ENCODE measurements at places on chromosomes 1 and 21. TPM values are rescaled to one million over a fixed set of nuclear protein-coding genes. Genes with fewer than 3 reads are reported as not detected.

DNA sequence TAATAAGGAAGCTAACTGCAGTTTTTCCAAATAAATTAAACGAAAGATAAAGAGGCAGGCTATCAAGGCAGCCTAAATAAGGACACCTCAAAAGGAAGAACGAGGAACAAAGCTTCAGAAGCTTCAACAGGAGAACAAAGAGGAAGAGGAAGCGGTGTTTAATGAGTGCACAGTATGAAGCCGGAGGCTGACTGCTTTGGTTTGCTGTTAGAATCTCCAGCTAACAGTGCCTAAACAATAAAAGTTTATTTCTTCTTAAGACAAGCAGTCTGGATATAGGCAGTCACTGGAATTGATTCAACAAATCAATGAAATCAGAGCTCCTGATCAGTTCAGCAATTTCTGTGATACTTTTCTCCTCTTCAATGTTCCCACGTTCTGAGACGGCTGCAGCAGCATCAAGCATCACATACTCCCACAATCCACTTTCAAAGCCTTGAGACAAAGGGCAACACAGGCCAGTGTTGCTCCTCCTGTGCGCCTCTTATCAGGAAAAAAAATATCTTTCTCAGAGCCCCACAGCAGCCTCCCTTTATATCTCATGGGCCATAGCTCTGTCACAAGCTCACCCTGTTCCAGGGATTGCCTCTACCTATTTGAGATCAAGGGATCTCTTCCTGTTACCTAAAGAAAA, 365.6 kb upstream of the ST6GALNAC5 start:
- H3K4me3 ChIP-seq: no peak overlapping the region
- no peak for DNase-seq
- H3K4me1 ChIP-seq: no peaks in the 10 kb centered on the region
- H3K36me3 ChIP-seq: no peaks in the 10 kb centered on the region
- H3K27ac ChIP-seq: no peak overlapping the region

DNA sequence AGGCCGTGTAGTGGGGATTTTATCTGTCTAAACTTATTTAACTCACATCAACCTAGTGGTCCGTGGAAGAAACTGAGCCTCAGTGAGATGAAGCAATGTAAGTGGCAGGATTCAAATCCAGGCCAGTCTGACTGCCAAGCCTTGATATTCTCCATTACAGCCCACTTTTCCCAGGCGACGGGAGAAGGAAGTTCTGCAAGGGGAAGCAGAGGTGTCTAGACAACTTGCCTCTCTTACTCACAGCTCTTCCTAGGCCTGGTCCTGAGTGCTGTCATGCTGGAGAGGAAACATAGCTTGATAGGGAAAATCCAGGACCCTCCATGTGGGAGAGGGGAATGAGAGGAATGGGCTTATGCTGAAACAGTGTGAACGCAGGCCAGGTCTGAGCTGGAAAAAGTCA, 9.1 kb downstream of the CTSE start:
- no peaks in the 10 kb centered on the region for H3K27me3 ChIP-seq
- no peak overlapping the region for H3K4me3 ChIP-seq
- no peaks in the 10 kb centered on the region for H3K4me1 ChIP-seq
- no peak for DNase-seq
- no peak overlapping the region for H3K27ac ChIP-seq

DNA sequence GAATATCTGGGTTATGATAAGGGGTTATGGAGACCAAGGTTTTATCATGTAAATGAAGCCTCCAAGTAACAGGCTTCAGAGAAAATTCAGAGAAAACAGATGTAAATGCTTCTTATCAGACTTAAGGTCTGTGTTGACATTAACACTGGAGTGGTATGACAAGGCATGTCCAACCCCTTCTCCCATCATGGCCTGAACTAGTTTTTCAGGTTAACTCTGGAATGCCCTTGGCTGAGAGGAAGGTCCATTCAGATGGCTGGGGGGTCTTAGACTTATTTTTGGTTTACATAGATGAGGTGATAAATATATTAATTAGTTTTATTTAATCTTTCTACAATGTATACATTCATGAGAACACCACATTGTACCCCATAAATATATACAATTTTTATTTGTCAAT, 399.6 kb downstream of the TBX15 start:
- H3K4me3 ChIP-seq: no peak overlapping the region
- H3K4me1 ChIP-seq: no peaks in the 10 kb centered on the region
- no peaks in the 10 kb centered on the region for H3K36me3 ChIP-seq
- no peaks in the 10 kb centered on the region for H3K27me3 ChIP-seq

DNA sequence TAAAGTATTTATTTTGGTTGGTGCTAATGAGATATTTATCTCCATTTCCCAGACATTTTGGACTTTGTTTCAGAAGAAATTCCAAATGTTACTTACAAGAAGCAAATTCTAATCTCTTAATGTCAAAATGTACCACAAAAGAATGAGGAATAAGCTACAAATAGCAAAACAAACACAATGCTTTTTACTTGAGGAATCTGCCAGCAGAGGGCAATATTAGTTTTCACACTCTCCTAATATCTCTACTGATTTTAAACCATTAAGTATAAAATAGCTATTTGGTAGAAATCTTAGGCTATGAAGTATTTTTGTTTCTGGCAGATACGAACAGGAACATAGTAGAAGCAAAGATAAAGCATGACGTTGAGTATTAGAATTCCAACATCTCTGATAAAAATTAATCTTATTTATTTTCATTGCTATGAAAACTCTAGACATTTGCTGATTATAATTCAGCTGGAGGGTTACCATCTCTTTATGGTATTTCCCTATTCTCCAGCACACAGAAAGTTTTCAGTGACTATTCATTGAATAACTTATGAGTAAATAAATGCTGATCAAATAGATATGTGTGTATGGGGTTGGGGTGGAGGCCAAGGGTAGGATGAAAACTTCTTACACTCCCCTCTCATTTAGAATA, 13.4 kb upstream of the HMCN1 start:
- H3K27me3 ChIP-seq: no peaks in the 10 kb centered on the region
- H3K4me3 ChIP-seq: no peak overlapping the region
- no peak overlapping the region for H3K27ac ChIP-seq
- H3K36me3 ChIP-seq: no peaks in the 10 kb centered on the region

DNA sequence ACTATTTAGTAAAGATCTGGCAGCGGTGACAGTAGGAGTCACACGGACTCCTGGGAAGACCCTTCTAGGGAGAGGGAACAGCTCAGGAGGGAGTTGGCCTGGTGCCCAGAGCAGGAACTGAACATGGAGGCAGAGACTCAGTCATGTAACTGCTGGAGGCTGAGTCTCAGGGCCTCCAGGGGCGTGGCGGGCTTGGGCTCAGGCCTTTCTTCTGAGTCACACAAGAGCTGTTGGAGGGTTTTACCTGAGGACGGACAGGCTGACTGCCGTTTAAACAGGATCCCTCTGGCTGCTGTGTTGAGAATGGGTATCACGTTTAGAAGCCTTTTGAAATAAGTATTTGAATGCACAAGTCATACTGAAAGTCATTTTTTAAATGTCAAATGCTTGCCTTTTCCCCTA, 7.2 kb upstream of the ETS2 start:
- H3K27me3 ChIP-seq: no peaks in the 10 kb centered on the region
- H3K36me3 ChIP-seq: no peaks in the 10 kb centered on the region
- no peaks in the 10 kb centered on the region for H3K4me1 ChIP-seq

- H3K4me3 ChIP-seq: no peak overlapping the region
- no peaks in the 10 kb centered on the region for H3K27me3 ChIP-seq
- DNase-seq: no peak
- H3K27ac ChIP-seq: no peak overlapping the region
These were observed 3.8 kb upstream of the MUL1 start for GRCh38 chr1:20511518-20512428.

- no peak overlapping the region for H3K4me3 ChIP-seq
- no peak overlapping the region for H3K27ac ChIP-seq
- H3K27me3 ChIP-seq: no peaks in the 10 kb centered on the region
- no peaks in the 10 kb centered on the region for H3K4me1 ChIP-seq
These were observed 47.5 kb downstream of the CBS start for GRCh38 chr21:43027846-43028731.

DNA sequence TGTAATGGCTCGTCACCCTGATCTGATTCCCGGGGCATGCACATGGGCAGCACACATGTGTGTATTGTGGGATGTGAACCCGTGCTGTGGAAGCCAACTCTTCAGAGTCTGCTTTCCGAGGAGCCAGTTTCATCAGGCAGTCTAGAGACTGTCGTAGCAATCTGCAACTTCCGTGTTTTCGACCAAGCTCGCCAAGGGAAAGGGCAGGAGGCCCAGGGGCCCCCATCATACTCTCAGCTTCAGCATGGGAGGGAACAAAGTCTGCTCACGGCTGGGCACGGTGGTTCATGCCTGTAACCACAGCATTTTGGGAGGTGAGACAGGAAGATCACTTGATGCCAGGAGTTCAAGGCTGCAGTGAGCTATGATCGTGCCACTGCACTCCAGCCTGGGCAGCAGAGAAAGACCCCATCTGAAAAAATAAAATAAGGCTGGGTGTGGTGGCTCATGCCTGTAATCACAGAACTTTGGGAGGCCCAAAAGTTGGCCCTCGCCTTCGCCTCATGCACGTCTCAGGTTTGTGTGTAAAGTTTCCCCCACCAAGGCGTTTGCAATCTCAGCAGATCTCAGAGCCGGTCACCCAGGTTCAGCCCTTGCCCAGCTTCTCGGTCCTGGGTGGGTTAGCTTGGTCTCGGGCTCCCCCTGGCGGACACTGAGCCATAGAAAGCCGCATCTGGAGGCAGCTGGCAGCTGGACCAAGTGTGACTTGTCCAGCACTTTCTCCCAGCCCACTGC, 48.5 kb upstream of the SLC25A33 start:
- DNase-seq: peak; percentile 94
- peaks cover 10% of the 10 kb centered on the region for H3K4me1 ChIP-seq
- no peak overlapping the region for H3K27ac ChIP-seq
- no peak overlapping the region for H3K4me3 ChIP-seq
- no peaks in the 10 kb centered on the region for H3K27me3 ChIP-seq

DNA sequence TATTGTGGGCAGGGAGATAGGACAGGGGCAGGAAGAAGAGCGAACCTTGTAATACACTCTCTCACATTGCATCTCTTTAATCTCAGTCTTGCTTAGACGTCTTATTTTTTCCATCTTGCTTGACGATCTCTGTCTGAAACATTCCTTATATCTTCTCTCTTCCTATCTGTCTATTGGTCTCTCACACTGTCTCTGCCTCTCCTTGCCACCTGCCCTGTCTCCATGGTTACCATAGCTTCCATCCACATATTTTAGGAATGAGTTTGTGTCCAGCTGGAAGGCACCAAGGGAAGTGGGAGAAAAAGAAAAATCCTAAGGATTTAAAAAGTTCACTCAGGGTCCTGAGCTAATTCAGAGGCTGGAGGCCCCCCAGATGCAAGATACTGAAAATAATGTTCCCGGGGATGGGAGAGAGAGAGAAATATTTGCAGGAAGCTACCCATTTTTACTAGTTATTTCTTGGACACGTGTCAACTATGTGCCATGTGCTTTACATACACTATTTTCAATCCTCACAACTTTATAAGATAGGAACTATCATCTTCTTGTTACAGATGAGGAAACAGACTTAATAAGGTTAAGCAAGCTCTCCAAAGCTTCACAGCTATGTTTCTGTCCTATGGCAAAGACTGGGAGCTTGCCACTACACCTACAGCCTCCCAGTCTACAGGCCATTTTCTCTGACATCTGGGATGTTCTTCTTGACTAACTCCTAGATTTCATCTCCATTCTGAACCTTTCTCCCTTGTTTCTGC, 933 bp downstream of the ANKRD34A start:
- H3K27me3 ChIP-seq: no peaks in the 10 kb centered on the region
- H3K27ac ChIP-seq: peak overlapping the region; percentile 95
- H3K36me3 ChIP-seq: no peaks in the 10 kb centered on the region
- H3K4me1 ChIP-seq: no peaks in the 10 kb centered on the region
- peak overlapping the region; percentile 70 for H3K4me3 ChIP-seq
- DNase-seq: no peak

DNA sequence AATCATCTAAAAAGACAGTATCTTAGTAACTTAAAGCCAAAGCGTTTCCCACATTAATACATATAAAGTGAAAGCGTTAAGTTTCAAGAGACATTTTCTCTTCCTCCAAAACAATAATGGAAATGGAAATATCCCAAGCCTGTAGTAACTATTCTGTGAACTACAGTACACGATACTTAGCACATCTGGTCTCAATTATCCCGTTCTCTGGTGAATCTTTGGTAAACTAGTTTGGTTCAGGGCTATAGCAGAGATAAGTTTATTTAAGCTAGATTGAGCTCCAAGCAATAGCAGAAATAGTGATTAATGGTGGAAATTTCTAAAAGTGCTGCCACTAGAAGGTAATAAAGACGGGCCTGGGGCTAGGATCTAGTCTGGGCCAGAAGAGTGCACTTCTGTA, 55.2 kb downstream of the PCNX2 start:
- DNase-seq: no peak
- peaks cover 10% of the 10 kb centered on the region for H3K4me1 ChIP-seq
- H3K4me3 ChIP-seq: no peak overlapping the region
- H3K36me3 ChIP-seq: no peaks in the 10 kb centered on the region
- H3K27me3 ChIP-seq: no peaks in the 10 kb centered on the region

DNA sequence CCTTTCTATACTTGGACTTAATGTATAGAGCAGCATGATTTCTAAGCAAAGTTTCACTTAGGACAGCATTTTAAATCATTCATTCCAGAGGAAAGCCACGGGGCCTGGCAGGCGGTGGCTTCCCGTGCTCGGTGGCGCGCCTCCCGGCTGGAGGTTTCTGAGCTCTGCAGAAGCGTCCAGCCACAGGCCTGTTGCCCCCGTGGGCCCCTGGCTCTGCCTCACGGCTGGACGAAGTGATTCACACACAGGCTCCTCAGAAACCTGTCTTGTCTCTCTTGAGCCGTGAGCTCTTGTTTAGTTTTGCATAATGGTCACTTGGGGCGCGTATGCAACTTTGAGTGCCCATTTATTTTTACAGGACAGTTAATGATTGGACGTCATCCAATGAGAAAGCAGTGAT, 22.1 kb upstream of the DIP2A start:
- no peaks in the 10 kb centered on the region for H3K4me1 ChIP-seq
- peaks cover 36% of the 10 kb centered on the region for H3K36me3 ChIP-seq
- no peaks in the 10 kb centered on the region for H3K27me3 ChIP-seq
- no peak for DNase-seq
- H3K27ac ChIP-seq: no peak overlapping the region

GRCh38 chr1:195697130-195697529, 911.1 kb downstream of the KCNT2 start:
- H3K36me3 ChIP-seq: no peaks in the 10 kb centered on the region
- no peak for DNase-seq
- H3K4me3 ChIP-seq: no peak overlapping the region
- H3K27ac ChIP-seq: no peak overlapping the region

Gene KRTAP7-1
- polyA plus RNA-seq: not detected

Gene PEX11B
- polyA plus RNA-seq: 28.6 TPM

Gene GFI1
- polyA plus RNA-seq: 3.6 TPM

Gene RNU1-2
- polyA plus RNA-seq: not detected

Gene DNAJC6
- 2.3 TPM for polyA plus RNA-seq

Data from sigmoid colon (tissue), 7 donors.